ENCODE measurements at places on chromosomes 16 and 17.

- peak; percentile 53 for DNase-seq
Observed at GRCh38 chr17:7436556-7437368, 1.5 kb downstream of the TMEM102 start.

DNA sequence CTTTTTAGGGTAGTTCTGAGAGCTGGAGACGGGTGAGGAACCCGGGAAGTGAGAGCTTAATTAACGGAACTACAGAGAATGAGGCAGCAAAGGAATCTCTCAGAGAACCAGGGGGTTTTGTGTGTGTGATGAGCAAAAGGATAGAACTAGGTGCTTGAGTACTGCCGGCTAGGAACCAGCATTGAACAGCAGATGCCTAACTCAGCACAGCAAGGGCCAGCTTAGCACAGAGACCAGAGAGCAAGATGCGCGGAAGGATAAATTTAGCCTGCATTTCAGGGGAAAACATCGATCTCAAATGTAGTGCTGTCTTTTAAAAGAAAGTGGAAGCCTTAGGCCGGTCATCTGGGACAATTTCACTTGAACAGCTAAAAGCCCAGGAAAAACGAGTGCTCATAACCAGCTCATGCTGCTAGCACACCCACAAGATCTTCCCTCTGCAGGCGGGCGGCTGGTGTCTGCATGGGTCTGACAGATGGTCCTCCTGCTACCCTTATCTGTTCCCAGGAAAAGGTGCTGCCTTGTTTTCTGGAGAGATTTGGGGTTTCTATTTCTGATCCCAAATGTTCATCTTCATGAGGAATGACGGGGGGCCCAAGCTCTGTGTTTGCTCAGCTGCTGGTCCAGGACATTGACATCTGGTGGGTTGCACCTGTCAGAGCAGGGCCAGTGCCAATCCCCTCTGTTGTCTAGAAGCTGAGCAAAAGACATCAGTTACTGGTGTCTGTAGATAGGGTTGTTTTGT is 103.9 kb downstream of the SOCS1 start:
- DNase-seq: no peak

- no peak for DNase-seq
Observed at GRCh38 chr16:11530171-11530940, 56.4 kb downstream of the LITAF start.

- no peak for DNase-seq
Observed at GRCh38 chr17:9924735-9925191, 19.7 kb upstream of the RCVRN start.

DNA sequence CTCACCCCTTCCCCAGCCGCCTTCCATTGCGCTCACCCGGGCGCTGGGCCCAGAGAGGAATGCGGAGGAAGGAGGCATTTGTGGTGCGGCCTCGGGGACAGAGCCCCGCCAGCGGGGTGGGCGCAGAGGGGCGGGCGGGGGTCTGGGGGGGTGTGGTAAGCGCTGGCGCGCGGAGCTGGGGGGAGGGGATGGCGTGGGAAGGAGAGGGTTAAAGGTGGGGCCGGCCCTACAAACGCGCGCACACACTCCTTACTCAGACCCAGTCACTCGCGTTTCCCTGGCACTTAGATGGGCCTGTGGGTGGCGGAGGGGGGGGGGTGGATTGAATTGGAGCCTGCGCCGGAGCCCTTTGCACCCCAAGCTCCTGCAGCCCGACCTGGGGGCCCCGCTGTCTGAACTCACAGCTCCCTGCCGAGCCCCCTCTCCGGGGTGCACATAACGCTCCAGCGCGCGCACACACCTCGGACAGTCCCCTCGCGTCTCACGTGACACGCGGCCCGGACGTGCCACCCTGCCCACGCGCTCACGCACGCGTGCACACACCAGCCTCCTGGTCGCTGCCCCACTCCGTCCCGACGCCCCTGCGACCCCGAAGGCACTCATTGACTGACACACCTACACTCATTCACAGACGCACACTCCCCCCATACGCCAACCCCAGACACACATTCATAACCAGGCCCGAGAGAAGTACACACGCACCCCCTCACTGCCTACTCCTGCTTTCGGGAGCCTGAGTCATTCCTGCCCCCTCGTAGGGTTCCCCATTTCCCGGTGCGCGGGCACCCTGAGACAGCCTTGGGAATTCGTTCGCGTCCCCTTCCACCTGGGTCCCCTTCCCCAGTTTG is 844 bp downstream of the TBKBP1 start:
- no peak for DNase-seq

DNA sequence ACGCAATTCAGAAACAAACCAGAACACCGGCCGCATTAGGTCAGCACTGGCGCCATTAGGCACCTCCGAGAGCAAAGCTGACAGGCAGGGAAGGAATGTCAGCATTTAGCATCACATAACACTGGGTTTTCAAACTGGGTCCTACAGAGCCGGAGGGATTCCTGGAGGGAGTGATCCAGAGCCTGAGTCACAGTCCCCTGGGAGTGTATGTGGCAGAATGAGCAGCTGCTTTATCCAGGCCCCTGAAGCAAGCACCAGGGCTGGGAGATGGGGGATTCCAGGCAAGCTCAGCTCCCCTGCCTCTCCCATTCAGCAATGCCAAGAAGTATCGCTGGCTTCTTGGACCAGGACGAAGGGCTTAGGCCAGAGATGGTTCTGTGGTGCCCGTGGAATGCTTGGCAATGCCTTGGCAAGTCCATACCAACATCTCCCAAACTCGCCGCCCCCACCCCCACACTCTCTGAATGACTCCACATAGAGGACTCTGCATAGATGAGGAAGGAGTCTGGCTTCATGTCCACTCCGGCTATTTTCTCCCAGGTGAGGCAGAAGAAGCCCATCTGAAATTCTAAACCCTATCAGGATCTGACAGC is 20.4 kb downstream of the GAS7 start:
- no peak for DNase-seq

Data from activated CD4-positive, CD25-positive, alpha-beta regulatory T cell treated with anti-CD3 and anti-CD28 coated beads, Interleukin-2, amount 50 U/mL, for 16 hours (primary cell).